ENCODE measurements at places on chromosomes 2 and 18.

DNA sequence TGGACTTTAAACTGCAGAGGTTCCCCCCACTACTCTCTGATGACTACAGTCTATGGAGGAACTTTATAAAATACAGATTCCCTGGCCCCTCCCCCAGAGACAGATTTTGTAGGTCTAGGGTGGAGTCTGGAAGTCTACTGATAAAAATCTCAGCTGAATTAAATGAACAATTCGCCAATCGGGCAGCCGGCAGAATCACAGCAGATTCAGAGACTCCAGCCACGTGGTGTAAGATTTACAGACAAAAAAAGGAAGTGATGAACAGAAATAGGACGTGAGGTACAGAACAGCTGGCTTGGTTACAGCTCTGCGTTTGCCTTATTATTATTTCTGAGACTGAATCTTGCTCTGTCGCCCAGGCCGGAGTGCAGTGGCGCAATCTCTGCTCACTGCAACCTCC lies 21.4 kb upstream of the MTA3 start:
- no peak for DNase-seq

GRCh38 chr18:10579079-10579867 lies 53.4 kb downstream of the NAPG start:
- no peak for DNase-seq

DNA sequence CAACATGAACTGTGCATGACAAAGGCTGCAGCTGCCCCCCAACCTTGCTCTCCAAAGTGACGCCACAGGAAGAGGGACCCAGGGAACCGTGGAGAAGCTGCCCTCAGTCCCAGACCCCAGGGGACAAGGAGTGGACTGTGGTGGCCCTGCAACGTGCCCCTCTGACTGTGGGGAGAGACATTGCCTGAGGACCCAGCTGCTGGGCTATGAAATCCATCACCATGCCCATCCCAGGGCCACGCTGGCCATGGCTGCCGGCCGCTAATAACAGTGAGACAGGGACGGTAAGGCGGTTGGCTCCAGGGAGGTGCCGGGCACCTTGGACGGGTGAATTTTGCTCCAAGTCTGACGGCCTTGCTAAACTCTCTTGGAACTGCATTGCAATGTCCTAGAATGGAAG lies 211.3 kb upstream of the HDAC4 start:
- no peak for DNase-seq

DNA sequence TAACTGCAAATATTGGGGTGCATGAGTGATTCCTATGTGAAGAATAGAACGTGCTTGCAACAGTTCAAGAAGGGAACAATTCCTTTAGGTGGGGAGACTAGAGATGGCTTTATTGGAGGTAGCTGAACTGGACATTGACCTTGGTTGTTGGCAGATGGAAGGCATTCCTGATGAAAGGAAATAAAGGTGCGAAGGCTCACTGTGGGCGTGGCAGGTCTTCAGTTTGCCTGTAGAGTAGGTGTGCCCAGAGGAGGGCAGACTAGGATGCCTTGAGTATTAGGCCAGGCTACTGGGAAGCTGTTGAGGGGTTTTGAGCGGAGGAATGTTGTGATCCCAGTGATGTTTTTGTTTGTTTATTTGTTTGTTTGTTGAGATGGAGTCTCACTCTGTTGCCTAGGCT lies 2.8 kb downstream of the SPR start:
- no peak for DNase-seq

- no peak for DNase-seq
Measured at GRCh38 chr2:219476652-219477151, 22.0 kb upstream of the GMPPA start.

DNA sequence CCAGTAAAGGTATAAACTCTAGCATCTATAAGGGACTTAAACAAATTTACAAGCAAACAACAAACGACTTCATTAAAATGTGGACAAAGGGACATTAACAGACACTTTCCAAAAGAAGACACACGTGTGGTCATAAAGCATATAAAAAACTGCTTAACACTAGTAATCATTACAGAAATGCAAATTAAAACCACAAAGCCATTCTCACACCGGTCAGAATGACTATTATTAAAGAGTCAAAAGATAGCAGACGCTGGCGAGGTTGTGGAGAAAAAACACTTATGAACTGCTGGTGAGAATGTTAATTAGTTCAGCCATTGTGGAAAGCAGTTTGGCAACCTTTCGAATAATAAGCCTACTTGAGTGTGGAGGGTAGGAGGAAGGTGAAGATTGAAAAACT lies 217.1 kb upstream of the DLGAP1 start:
- DNase-seq = no peak

DNA sequence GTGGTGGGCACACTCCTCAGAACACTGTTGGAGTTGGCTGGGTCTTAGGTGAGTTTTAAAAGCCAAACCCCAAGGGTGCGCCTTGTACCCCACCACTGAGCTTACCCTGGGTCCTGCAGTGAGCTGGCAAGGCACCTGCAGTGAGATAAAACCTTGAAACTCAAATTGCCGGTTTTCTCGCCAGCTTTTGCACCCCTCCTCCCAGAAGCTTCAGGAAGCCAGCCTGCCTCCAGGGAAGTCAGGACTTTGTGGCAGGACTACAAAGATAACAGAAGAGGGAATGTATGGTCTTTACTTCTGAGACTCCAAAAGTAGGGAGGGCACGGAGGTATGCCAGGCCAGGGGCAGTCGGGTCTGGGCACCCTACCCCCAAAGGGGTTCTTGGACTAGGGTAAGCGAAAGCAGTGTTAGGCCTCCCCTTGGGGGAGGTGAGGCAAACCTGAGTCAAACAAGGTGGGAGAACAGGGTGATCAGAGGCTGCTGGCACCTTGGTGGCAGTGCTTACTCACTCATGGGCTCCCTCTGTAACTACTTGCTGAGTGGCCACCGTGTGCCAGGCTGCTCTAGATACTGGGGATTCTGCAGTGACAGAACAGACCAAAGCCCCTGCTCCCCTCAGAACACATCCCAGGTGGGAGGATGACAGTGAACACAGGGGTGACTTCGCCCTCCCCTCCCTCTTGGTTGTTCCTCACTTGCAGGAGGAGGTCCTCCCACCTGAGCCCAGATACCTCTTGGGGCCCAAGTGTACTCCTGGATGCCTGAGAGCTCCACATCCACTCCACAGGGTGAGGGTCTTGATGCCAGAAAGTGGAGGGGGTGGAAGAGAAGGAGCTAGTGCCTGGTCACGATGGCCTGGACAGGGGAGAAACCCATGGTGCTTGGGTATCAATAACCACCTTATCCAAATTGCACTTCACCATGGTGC lies 69.3 kb upstream of the RGPD5 start:
- DNase-seq = no peak

- DNase-seq = no peak
Measured at GRCh38 chr18:53093636-53094035, 753.6 kb downstream of the DCC start.

- DNase-seq = no peak
Measured at GRCh38 chr2:172863341-172863740, 127.7 kb downstream of the RAPGEF4 start.

DNA sequence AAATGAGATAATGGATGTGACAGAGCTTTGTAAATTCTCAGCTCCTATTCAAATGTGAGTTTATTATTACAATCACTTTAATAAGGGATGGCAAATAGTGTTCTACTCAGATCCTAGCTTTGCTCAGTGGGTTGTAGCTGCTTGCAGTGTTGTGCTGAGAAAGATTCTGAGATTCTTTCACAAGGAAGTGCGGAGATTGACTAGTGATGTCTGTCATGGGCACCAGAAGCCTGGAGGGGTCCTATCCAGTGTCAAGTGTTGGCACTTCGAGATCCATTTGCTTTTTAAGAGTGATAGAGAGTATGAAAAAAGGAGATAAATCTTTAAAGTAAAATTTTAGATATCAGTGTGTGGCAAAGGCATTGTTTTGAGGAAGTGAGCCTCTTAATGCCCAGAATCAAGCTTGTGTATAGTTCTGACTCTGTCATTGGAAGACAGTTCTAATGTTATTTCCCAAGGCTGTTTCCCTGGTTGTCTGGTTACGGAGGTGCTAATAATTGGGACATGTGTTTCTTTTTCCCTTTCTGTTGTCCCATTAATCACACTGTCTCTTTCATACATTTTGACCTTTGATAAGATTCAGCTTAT lies 181.7 kb upstream of the SPRED2 start:
- DNase-seq = no peak

DNA sequence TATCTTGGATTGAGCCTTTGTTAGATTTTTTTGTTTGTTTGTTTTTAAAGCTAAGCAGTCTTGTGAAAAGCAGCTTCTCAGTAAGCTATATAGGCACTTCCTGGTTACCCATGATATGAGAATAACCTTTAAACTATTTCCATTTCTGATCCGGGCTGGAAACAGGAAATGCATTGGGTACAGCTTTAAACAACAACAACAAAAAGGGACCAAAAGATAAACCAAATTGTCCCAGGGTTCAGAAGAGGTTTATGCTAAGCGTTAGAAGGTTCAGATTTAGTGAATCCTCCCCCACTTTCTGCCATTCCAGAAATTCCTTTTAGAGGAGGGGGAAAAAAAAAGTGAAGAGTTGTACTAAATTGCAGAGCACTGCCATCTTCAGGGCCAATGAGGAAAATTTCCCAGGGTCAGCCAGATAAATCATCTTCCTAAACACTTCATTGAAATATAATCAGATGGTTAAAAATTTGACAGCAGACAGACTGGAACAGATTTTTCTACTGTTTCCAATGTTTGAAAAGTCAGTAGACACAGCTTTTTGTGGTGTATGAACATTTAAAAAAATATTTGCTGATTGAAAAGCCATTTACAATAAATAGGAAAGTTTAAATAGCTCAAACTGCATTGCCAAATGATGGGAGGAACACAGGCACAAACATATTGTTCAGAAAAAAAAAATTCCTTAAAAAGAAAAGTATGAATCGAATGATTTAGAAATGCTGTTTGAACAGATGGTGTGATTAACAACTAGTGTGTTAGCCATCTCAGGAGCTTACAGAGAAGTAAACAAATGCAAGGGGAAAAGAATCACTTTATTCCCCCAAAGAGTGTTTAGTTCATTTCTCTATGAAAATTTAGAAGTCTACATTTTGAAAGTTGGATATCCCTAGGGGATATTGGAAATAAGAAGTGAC lies 189.9 kb upstream of the TANK start:
- no peak for DNase-seq

DNA sequence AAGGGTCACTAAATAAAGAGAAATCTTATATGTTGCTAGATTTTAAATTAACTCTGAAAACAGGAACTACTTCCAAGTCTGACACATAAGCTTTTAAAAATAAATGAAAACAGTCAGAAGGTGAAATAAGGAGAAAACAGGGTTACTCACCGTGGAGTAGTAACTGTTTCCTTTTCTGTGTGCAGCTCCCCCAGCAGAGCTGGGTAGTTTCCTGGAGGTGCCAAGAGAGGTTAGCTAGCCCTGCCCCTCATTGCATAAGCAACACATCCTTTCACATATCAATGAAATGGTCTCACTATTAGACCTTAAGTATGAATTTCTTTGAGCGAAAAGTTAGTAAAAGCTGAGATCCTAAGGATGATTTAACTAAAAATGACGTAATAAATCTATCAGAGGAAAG lies 54.0 kb upstream of the GPR75 start:
- DNase-seq = no peak

GRCh38 chr2:231124838-231125568 lies at the start of gene HTR2B:
TSS of gene HTR2B (minus strand) at chr2:231125042. CDS start at chr2:231123764, 1,278 bp downstream.
- DNase-seq = peak; percentile 27

DNA sequence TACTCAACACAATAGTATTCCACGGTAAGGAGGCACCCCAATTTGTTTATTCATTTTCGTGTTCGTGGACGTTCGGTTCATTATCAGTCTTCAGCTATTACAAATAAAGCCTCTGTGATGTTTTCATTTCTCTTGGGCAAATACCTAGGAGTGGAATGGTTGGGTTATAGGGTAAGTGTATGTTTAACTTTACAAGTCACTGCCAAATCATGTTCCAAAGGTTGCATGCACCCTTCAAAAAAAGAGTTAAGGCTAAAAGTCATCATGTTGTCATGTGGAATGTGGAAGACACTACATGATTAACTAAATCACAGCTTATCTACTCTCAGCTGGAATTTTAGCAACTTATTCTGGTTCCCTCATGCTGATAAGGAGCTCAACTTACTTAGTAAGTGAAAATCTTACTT lies 15.8 kb downstream of the INO80C start:
- DNase-seq = no peak

DNA sequence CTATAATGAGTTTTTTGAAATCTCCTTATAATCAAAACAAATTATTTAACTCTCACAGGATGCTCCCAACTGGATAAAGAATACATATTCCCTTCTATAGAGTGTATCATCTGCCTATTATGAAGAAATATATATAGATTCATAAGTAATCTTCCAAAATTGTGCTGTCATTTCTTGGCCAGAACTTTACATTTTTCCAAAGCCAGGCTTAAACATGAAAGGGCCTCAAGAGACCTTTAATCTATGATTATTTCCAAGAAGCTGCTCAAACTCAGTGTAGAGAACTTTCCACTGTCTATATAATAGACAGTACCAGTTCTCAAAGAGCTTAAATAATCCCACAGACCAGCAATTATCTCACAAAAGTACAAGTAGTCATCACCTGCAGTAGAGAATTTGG lies 211.0 kb downstream of the AKAIN1 start:
- DNase-seq = no peak
